NCI-H187 treated with DMSO at 0.1 percent for 48 hours (cell line): ENCODE measurements at places on chromosomes 4 and X.

- no peak for DNase-seq
Measured at GRCh38 chr4:138861135-138861534, 154.4 kb upstream of the NOCT start.

GRCh38 chr4:23884741-23885140 is 5.1 kb downstream of the PPARGC1A start:
- DNase-seq = no peak

- no peak for DNase-seq
Measured at GRCh38 chr4:2075171-2075986, 16.3 kb downstream of the NAT8L start.

- peak; percentile 80 for DNase-seq
Measured at GRCh38 chr4:70637239-70637913, 8.8 kb downstream of the ENAM start.

GRCh38 chr4:24930151-24930550 is 17.3 kb upstream of the CCDC149 start:
- no peak for DNase-seq

GRCh38 chr4:88442689-88443191 is 14.2 kb upstream of the HERC5 start:
- no peak for DNase-seq

DNA sequence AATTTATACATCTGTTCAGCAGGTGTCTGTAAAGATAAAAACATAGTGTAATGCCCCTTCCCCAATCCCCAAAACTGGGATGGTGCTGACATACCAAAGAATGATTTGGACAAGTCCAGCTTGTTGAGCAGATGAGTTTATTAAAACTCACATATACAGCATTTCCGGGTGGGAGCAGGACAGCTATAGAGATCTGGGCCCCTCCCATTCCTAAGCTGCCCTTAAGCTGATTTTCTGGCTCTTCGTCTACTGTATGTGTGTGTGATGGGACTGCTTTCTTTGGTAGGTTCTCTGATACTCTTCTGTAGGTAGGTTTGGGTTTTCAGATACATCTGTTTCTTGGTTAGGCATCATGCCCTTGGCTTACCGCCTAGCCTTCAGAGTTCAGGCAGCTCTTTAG is 703.7 kb upstream of the PCDH10 start:
- DNase-seq = no peak

DNA sequence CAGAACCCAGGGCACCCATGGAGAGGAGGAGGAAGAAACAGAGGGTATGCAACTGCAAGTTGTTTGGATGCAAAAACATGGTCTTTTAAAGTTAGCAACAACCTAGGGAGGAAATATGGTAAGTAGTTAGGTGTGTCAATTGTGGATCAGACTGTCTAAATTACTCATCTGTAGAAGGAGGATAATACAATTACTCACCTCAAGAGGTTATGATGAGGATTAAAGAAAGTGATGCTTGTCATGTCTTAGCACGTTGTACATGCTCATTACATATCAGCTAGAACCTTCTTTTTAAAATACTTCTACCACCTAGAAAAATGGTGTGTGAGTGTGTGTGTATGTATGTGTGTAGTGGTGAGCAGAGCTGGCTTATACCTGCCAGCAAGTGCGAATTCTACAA is 2.3 kb upstream of the C1QTNF7 start:
- no peak for DNase-seq

DNA sequence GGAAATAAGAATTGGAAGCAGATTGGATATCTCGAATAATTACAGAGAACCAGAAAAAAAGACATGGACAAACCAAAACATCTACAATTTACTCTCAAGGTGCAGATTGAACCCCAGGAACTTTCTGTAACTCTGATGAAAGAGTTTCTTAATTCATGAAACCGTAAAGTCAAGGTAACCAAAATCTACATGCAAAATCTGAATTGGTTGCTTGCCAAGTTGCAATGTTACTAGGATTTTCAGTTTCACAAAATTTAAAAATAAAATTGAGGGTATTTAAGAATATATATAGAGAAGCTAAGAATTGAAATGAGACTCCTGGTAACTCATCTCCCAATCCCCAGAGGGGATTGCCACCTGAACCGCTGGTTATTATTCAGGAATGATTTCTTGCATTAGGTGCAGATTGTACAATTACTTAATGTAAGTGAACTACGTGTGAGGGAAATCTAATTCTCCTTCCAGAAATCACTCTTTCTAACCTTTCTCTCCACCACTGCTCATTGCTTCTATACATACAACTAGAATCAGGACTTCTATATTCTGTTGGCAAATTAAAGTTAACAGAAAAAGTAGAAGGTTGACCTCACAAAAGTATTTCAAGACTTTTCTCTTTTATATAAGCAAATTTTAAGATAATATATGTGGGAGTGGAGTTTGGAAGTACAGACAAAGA is 221.5 kb upstream of the NDST4 start:
- DNase-seq = no peak

- DNase-seq = no peak
Measured at GRCh38 chr4:77385124-77385969, 220.3 kb upstream of the CXCL13 start.

DNA sequence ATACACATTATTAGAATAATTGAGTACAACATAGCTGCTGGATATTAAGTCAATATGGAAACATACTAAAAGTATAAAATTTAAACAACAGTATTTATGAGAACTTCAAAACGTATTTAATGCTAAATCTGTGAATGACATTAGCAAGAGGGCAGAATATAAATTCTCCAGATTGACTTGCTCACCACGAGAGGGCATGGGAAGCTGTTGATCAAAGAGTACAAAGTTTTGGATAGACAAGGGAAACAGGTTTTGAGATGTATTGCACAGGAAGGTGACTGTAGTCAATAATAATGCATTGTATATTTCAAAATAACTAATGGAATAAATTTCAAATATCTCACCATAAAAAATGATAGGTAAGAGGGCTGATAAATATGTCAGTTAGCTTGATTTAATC is 768.2 kb downstream of the CENPC start:
- no peak for DNase-seq
